ENCODE measurements at places on chromosomes 16 and 17.

GRCh38 chr16:29815032-29815721 is 775 bp upstream of the PAGR1 start:
- no peak for DNase-seq

- no peak for DNase-seq
Measured at GRCh38 chr17:79813297-79814126, 16.6 kb upstream of the CBX8 start.

- DNase-seq, result no peak
Measured at GRCh38 chr17:82674656-82675475, 23.6 kb downstream of the RAB40B start.

GRCh38 chr17:17849147-17849820 is 12.5 kb upstream of the SREBF1 start:
- DNase-seq, result peak; percentile 35

- no peak for DNase-seq
Measured at GRCh38 chr17:55694286-55694910, 28.3 kb downstream of the TMEM100 start.

- DNase-seq, result no peak
Measured at GRCh38 chr16:49277766-49278566, 3.7 kb downstream of the CBLN1 start.

DNA sequence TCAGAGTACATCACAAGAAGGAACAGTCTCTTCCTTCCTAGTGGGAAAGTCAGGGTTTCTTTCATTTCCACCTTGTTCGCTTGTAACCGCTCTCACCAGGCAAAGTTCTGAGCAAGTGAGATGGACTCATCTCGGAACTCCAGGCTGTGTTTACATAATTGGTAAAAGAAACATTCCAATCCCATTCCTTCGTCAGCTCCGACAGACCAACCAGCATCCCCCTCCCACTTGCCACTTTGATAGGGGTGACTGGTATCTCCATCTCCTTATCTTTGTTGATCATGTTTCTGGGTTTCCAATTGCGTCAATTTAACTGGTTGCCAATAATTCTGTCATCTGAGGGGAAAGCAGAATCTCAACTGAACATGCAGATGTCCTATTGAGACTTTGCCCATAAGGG is 36.8 kb upstream of the LYRM9 start:
- DNase-seq, result no peak

DNA sequence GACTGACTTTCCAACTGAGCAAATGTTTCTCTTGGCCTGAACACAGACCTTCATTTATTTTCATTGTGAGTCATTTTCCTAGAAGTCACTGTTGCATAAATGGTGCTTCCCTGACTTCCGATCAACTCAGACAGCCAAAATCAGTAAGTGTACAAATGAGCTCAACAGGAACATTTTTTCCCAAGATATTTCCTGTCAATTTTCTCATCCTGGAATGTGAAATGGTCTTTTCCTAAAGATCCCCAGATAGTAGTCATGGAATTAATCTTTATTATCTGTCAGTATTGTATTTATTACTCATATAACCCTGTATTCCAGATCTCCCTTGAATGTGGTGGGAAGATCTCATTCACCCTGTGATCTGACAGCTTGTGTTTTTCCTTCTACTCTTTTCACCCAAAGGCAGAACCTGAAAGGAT is 360.3 kb upstream of the KIF2B start:
- no peak for DNase-seq

DNA sequence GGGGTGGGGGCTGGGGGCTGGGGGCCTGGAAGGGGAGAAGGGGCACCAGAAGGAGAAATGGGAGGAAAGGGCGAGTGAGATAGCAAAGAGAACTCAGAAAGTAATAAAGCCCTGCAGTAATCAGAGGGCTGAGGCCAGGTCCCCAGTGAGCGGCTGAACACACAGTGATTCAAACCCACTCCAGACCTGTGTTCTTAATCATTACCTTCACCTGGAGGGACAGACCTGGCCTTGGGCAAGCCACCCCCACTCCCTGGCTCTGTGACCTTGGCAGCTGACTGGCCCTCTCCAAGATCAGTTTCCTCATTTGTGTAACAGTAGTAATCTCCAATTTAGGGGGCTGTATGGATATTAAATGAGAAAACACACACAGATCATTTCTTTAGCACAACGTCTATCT is 150.4 kb downstream of the WWOX start:
- no peak for DNase-seq

DNA sequence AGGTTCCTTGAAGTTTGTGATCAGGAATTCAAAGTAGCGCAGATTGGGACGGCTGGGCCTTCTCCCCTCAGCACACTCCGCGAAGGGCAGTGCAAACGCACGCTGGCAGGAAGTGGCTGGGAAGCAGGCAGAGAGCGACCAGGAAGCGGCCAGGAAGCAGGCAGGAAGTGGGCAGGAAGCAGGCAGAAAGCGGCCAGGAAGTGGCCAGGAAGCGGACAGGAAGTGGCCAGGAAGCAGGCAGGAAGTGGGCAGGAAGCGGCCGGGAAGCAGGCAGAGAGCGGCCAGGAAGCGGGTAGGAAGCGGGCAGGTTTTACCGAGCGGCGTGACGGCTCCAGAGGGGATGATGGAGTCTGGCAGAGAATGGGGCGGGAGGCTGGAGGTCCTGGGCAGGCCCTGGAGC is 3.2 kb downstream of the DPEP1 start:
- no peak for DNase-seq

- DNase-seq, result no peak
Measured at GRCh38 chr17:18978050-18978449, 26.1 kb downstream of the SLC5A10 start.

DNA sequence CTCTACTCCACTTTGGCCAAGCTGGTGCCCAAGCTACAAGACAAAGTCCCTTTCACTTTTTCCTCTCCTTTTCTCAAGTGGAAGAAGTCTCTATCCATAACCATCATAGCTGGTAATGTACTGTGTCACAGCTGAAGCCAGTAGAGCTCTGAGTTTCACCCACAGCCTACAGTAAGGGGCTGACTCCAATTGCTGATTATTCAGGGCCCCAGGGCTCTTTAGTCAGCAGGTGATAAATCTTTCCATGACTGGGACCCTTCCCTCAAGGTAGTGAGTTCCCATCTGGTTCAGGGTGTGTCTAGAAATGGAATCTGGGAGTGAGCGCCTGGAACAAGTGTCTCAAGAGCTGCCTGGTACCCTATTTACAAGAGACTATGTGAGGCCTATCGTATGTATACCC is 436.0 kb upstream of the CA10 start:
- no peak for DNase-seq

DNA sequence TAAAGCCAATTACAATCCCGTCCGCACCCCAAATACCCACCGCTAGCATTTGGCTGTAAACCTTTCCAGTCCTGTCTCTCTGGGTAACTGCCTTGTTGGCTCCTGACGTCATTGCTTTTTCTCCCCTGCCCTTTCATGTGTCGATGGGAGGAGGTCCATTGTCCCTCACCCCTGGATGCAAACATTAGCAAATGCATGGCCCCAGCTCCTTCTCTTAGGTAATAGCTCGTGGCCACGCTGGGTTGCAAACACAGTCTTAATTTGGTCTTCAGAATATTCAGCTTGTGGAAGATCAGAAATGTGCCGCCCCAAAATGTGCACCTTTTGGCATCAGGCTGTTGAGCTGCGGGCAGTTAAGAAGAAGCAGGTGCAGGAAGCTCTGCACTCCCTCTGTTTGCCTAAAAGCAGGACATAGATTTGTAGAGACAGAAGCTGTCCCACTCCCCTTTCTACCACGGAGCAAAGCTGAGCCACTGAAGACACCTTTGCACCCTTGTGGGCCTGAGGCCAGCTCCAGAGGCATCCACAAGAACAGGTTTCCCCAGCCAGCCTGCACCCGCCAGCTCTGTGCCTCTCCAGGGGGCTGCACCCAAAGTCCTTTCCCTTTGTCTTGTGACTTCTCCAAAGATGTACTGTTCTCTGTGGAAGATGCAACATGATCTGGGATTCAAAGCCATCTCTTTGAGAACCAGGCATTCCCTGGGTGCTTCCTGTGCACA is 127.3 kb downstream of the MGAT5B start:
- no peak for DNase-seq

GRCh38 chr17:27947005-27947406 is 53.8 kb upstream of the LYRM9 start:
- no peak for DNase-seq

DNA sequence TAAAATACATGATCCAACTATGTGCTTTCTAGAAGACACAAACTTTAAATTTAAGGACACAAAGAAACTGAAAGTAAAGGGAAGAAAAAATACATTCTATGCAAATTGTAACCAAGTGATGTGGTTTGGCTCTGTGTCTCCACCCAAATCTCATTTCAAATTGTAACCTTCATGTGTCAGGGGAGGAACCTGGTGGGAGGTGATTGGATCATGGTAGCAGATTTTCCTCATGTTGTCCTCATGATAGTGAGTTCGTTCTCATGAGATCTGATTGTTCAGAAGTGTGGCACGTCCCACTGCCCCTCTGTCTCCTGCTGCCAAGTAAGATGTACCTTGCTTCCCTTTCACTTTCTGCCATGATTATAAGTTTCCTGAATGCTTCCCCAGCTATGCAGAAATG is 15.0 kb downstream of the OR1A1 start:
- no peak for DNase-seq

DNA sequence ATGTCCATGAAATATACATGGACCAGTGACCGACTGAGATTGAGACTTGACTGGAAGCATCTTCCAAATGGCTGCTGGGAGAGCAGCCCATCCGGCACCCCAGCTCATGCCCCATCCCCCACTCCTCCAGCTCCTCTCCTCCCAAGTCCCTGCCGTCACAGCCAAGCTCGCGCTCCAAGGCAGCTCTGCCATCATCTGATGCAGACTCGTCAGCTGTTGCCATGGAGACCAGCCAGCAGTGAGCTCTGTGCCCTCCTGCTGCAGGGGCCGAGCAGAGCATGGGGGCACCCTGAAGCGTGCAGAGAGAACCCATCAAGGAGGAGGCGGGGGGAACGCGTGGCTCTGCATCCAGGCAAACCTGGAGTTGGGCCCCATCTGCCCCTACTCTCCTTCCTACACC is 74.5 kb upstream of the TNRC6C start:
- DNase-seq, result no peak

DNA sequence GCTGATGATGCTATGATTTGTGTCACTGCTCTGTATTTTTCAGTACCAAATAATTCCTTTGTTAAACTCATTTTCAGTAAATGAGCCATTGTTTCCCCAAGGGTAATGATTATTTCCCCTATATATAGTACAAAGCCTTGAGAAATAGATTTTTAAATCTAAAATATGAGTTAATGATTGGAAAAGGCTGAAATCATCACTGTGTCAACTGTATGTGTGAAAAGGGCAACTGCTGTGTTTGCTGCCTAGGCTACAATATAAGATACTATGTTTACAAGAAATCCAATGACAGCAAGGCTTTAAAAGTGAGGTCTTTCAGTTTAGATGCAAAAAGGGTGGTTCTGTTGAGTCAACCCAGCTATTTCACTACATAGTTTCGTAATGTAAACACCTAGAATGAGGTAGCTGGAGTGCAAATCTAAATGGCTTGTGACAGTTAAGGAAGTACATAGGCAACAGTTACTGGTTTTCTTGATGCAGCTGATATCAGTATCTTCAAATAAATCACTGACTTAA is 15.3 kb downstream of the NLK start:
- DNase-seq, result no peak

- DNase-seq, result no peak
Measured at GRCh38 chr16:381012-381788, 578 bp downstream of the PGAP6 start.

- DNase-seq, result no peak
Measured at GRCh38 chr17:57096472-57097202, 11.6 kb downstream of the AKAP1 start.

Data from thoracic aorta (tissue), 2 donors.